T-helper 17 cell (primary cell): ENCODE measurements at places on chromosomes 6 and 20. TPM values are rescaled to one million over a fixed set of nuclear protein-coding genes. Genes with fewer than 3 reads are reported as not detected.
A peak's percentile ranks its signal among the peaks of the same experiment; 100 is the strongest.

DNA sequence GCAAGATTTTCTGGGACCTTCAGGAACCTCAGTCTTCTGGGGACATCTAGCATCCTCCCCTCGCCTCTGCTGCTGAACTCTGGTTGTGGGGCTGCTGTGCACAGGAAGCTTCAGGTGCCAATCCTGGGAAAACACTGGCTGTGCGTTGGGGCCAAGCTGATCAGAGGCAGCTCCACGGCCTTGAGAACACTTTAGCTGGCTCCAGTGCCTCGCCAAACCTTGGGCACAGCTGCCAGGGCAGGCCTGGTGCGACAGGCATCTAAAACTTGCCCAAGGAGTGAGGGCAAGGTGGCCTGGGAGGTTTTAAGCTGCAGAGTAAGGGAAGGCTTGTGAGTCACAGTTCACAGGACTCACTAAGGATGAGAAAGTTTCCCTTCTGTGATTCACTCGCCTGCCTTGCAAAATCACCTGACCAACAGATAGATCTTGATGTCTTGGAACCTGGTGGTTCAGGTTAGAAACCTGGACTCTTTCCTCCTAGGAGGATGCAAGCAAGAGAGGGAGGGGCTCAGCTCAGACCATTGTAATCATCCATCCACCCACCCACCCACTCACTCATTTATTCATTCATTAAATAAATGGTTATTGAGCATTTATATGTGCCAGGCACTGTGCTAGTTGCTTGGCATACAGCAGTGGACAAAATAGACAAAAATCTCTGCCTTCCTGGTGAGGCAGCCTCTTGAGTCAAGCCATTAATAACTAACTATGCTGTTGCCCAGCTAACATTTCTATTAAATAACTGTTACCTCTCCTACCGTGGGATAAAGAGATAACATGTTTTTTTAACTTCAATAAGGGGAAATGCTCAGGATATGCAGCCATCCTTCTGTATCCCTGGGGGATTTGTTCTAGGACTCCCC, 2.5 kb upstream of the SPATS1 start:
- no peak for DNase-seq
- H3K36me3 ChIP-seq = no peaks in the 10 kb centered on the region

DNA sequence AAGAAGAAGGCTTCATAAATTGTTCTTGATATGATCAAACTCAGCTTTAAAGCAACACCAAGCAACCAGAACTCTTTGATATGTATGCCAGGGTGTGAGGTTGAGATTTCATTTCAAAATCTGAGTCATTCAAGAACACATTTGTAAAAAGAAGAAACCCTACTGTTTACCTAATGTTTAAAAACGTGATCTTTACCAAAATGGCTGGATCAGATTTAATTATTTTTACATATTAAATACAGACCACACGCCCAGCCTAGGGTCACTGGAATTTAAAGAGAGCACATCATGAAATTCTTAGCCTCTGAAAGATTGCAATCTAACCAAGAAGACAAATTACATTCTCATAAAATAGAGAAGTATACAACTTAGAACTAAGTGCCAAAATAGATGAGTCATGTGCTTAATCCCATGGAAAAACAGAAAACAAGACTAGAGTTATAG, 206.8 kb upstream of the SMLR1 start:
- H3K27me3 ChIP-seq = peaks cover 4% of the 10 kb centered on the region
- peaks cover 2% of the 10 kb centered on the region for H3K36me3 ChIP-seq
- no peak overlapping the region for H3K27ac ChIP-seq
- peaks cover 5% of the 10 kb centered on the region for H3K4me1 ChIP-seq
- H3K4me3 ChIP-seq = no peak overlapping the region

DNA sequence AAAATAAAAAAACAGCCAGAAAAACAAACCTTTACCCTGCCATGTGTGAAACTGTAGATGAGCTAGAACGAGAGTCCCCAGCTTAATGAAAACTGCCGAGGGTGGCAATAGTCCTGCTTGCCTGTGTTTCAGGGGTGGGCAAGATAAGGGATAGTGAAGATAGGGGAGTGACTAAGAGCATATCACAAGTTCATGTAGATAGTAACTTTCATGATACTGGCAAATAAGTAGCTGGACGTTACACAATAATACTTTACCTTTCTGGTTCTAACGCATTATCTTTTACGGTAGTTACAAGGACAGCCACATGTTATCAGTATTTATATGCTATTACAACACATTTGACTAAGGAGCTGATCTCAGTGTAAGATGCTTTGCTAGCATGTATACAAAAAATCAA, 9.3 kb upstream of the FBXO9 start:
- no peaks in the 10 kb centered on the region for H3K27me3 ChIP-seq
- H3K36me3 ChIP-seq = peaks cover 7% of the 10 kb centered on the region
- H3K4me1 ChIP-seq = peaks cover 44% of the 10 kb centered on the region

GRCh38 chr20:51452091-51452613, 90.4 kb downstream of the NFATC2 start:
- H3K4me3 ChIP-seq = peak overlapping the region; percentile 37
- H3K4me1 ChIP-seq = peaks cover 34% of the 10 kb centered on the region
- DNase-seq = no peak
- H3K27me3 ChIP-seq = no peaks in the 10 kb centered on the region
- H3K27ac ChIP-seq = peak overlapping the region; percentile 90

The PGBD1 gene
- total RNA-seq = 1.3 TPM

DNA sequence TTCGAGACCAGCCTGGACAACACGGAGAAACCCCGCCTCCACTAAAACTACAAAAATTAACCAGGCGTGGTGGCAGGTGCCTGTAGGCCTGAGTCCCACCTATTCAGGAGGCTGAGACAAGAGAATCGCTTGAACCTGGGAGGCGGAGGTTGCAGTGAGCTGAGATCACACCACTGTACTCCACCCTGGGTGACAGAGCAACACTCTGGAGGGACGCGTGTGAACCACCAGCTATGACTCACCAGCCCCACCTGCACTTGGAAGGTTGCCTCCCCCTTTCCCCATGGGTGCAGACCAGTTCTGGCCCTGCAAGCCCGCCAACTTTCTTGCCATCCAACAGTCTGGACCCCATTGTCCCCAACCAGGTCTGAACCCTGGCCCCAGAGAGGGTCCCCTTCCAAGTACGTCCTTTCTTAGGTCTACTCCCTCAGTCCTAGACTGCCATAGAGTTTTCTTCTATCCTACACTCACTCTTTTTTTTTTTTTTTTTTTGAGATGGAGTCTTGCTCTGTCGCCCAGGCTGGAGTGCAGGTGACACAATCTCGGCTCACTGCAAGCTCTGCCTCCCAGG, 29.2 kb downstream of the ATP9A start:
- H3K36me3 ChIP-seq = no peaks in the 10 kb centered on the region
- H3K27me3 ChIP-seq = peaks cover 23% of the 10 kb centered on the region
- no peaks in the 10 kb centered on the region for H3K4me1 ChIP-seq
- DNase-seq = no peak

GRCh38 chr20:19211661-19212468, 577 bp upstream of the SLC24A3 start:
- peaks cover 4% of the 10 kb centered on the region for H3K36me3 ChIP-seq
- no peaks in the 10 kb centered on the region for H3K4me1 ChIP-seq
- no peak for DNase-seq
- no peak overlapping the region for H3K27ac ChIP-seq
- H3K4me3 ChIP-seq = no peak overlapping the region
- H3K27me3 ChIP-seq = peaks cover 53% of the 10 kb centered on the region

The GINS1 gene
- total RNA-seq = 0.80 TPM

GRCh38 chr20:58094698-58095097, 133.8 kb downstream of the ANKRD60 start:
- no peak for DNase-seq
- H3K4me3 ChIP-seq = no peak overlapping the region
- H3K36me3 ChIP-seq = no peaks in the 10 kb centered on the region
- H3K27ac ChIP-seq = no peak overlapping the region
- H3K27me3 ChIP-seq = peaks cover 65% of the 10 kb centered on the region

The THBS2 gene
- not detected for total RNA-seq

GRCh38 chr6:169668203-169668847, 33.5 kb downstream of the WDR27 start:
- H3K4me1 ChIP-seq = peaks cover 8% of the 10 kb centered on the region
- no peak overlapping the region for H3K4me3 ChIP-seq

The UTRN gene
- 232 TPM for total RNA-seq

DNA sequence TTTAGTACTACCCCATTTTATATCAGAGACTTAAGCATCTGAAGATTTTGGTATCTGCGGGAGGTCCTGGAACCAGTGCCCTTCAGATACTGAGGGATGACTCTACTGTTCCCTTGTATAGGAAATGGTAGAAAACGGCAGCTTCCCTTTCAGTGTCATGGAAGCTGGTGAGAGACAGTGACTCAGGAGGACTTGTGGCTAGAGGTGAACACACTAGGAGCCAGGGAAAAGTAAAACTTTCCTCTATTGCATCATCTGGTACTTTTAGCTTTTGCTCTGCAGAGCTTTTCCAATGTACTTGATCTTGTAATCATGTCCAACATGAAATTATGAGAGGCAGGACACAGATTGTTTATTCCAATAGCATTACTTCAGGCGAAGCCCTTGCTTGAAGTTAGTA, 45.0 kb downstream of the RNF144B start:
- no peaks in the 10 kb centered on the region for H3K4me1 ChIP-seq
- peaks cover 10% of the 10 kb centered on the region for H3K36me3 ChIP-seq
- DNase-seq = no peak
- no peaks in the 10 kb centered on the region for H3K27me3 ChIP-seq

GRCh38 chr6:145028144-145028818, 707.0 kb downstream of the EPM2A start:
- peaks cover 28% of the 10 kb centered on the region for H3K27me3 ChIP-seq
- no peaks in the 10 kb centered on the region for H3K36me3 ChIP-seq
- peaks cover 4% of the 10 kb centered on the region for H3K4me1 ChIP-seq
- H3K27ac ChIP-seq = no peak overlapping the region
- no peak overlapping the region for H3K4me3 ChIP-seq

DNA sequence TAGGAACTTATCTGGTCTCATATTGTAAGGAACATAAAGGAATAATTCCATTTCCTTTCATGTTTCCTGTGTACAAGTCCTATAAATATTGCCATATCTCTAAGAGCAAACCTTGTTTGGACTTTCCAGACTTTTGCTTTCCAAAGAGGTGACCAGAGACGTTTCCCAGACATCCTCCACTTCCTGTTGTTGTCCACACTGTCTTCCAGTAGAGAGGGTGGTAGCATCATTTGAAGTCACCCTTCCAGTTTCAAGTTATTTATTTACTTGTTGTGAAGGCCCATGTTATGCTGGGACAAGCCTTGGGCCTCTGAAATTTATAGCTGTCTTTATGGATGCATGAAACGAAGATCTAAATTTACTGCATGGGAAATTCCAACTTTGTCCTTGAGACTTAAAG, 10.6 kb upstream of the TGM3 start:
- no peaks in the 10 kb centered on the region for H3K36me3 ChIP-seq
- no peak overlapping the region for H3K4me3 ChIP-seq
- H3K27me3 ChIP-seq = no peaks in the 10 kb centered on the region
- H3K27ac ChIP-seq = no peak overlapping the region
- no peak for DNase-seq

DNA sequence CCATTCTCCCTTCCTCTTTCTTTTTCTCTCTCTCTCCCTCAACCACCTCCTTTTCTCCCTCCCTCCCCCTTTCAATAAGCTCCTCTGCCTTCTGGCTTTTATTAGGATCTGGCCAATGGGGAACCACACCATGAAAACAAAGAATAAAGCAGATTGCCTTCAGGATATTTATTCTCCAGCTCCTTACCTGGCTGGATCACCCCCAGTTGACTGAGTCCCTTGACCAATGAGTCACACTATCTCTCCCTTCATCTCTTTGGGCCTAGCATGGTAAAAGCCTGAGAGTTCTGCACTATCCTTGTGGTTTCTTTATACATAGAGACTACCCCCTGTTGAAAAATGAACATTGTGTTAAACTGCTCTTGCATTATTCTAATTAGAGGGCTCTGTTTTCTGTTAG, 476.8 kb downstream of the EPHA7 start:
- no peaks in the 10 kb centered on the region for H3K27me3 ChIP-seq
- no peak for DNase-seq
- H3K27ac ChIP-seq = no peak overlapping the region
- no peak overlapping the region for H3K4me3 ChIP-seq

DNA sequence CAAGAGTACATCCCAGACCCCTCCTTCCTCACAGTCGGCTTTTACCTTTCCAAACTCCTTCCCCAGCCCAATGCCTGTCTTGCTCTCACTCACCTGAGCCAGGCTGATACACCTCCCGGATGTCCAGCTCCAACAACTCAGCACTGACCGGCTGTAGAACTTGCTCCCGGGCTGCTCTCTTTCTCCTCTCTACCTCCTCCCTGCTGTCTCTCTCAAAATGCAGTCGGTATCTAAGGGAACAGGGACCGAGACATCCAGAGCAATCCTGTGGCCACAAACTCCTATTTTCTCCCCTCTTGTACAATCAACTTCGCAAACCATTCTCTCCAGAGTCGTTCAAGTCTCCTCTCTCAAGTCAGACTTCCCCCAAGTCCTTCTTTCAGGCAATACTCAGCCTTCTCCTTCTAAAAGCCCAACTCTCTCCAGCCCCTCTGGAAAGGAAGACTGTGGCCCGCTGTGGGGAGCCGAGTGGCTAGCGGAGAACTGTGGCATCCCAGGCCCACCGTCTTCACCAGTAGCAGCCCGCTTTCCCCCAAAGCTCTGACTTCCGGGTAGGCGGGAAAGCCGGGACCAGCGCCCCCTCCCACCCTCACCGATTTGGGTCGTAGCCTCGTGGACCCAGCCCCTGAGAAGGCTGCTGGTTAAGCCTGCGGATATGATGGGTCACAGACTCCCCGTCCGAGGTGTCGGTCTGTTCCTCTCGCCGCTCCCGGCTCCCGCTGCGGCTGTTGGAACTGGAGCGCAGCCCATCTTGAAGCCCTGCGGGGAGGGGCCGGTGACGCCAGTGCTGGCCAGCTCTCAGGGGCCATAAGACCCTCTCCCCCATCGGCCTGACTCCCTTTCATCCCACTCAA, 1.1 kb downstream of the GNL1 start:
- DNase-seq = no peak
- H3K27ac ChIP-seq = peak overlapping the region; percentile 100
- H3K27me3 ChIP-seq = no peaks in the 10 kb centered on the region
- peaks cover 30% of the 10 kb centered on the region for H3K36me3 ChIP-seq
- H3K4me3 ChIP-seq = peak overlapping the region; percentile 99

GRCh38 chr20:36497856-36498255, 43.5 kb upstream of the MYL9 start:
- H3K27me3 ChIP-seq = no peaks in the 10 kb centered on the region
- H3K4me1 ChIP-seq = peaks cover 12% of the 10 kb centered on the region
- DNase-seq = no peak
- no peak overlapping the region for H3K27ac ChIP-seq
- H3K36me3 ChIP-seq = peaks cover 2% of the 10 kb centered on the region
